Occipital lobe (tissue), 3 donors: ENCODE measurements at places on chromosomes 12 and 14. TPM values are rescaled to one million over a fixed set of nuclear protein-coding genes. Genes with fewer than 3 reads are reported as not detected.

DNA sequence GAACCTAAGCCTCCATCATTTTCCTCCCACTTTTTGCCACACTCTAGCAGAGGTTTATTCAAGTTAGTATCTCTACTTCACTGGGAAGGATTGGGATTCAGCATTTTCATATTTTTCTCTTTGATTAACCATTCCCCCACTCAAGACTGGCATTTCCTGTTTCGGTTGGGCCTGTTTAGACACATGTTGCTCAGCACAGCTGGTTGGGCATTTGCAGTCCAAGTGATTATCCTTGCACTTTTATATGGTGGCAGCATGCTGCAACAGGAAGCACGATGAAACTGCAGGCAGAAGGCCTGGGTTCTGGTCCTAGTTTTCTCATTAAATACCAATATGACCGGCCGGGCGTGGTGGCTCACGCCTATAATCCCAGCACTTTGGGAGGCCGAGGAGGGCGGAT is 182.9 kb upstream of the GRIN2B start:
- DNase-seq, result no peak

GRCh38 chr14:51304941-51305340 is 64.9 kb downstream of the TMX1 start:
- DNase-seq, result no peak

The SLC25A3 gene
- total RNA-seq, result 200 TPM

GRCh38 chr12:126385785-126386184 is 1320.5 kb downstream of the AACS start:
- DNase-seq, result no peak

The B4GALNT1 gene
- 45.2 TPM for total RNA-seq

- no peak for DNase-seq
Observed at GRCh38 chr12:113610698-113611097, 139.0 kb upstream of the LHX5 start.
